T-helper 17 cell (primary cell): ENCODE measurements at places on chromosomes 11 and 22. TPM values are rescaled to one million over a fixed set of nuclear protein-coding genes. Genes with fewer than 3 reads are reported as not detected.

Gene RAB36
- total RNA-seq: 1.1 TPM

GRCh38 chr22:49882519-49883293, 29.1 kb downstream of the ZBED4 start:
- DNase-seq: no peak

Gene OR51B2
- total RNA-seq: not detected

Gene HTR3B
- not detected for total RNA-seq

DNA sequence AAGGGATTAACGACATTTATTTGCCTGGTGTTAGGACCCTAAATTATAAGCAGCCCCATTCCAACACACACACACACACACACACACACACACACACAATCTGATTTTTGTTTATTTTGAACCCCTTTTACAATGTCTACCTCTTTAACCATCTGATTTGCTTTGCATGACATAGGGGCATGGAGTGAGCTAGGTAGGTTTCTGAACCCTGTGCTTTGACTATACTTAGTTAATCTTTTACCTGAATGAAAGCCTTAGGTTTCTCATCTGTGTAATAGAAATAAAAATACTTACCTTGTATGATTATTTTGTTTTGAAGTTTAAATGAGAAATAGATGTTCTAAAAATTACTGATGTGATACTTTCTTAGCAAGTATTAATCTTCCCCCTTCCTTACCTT, 94.7 kb upstream of the FOLH1 start:
- DNase-seq: no peak

DNA sequence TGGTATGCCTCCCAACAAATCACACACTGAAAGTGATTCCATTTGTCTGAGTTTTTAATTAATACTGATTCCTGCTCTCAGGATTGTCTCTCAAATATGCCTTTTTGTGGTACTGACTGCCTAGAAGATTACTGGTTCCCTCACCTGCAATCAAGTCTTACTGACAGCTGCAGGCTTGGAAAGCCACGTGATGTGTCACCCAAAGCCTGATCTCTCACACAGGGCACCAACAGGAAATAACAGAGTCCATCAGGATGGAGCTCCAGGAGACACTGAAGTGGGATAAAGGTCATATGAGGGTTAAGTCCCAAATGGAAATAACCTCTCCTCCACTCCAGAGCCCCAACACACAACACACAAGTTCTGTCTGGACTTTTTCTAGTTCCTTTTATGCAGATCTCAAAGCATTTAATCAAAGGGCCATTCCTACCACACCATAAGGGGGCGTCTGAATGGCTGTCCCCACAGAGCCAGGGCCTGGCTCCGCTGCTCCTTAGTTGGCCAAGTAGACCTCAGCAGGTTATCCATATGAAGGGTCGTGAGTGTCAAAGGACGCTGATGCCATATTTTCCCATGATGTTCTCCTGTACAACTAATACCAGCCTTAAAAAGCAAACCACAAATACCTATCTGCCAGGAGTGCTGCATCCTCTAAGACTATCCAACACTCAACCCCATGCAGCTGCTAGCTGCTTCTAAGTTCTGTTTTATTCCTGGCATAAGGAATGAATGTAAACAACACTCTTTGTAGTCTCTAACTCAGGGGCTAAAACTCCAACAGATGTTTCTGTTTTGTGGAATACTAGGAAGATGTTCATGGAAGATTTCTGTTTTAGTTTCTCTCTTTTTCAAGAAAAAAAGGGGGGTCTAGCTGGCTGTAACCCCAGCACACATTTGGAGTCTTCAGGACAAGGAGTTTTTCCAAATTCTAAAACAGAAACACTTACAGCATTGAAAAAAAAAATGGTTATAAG, 13.0 kb downstream of the SCUBE2 start:
- no peak for DNase-seq

GRCh38 chr11:2302896-2303626, 1.2 kb downstream of the TSPAN32 start:
- peak; percentile 4 for DNase-seq

GRCh38 chr11:59188954-59189353, 17.0 kb downstream of the DTX4 start:
- DNase-seq: no peak

DNA sequence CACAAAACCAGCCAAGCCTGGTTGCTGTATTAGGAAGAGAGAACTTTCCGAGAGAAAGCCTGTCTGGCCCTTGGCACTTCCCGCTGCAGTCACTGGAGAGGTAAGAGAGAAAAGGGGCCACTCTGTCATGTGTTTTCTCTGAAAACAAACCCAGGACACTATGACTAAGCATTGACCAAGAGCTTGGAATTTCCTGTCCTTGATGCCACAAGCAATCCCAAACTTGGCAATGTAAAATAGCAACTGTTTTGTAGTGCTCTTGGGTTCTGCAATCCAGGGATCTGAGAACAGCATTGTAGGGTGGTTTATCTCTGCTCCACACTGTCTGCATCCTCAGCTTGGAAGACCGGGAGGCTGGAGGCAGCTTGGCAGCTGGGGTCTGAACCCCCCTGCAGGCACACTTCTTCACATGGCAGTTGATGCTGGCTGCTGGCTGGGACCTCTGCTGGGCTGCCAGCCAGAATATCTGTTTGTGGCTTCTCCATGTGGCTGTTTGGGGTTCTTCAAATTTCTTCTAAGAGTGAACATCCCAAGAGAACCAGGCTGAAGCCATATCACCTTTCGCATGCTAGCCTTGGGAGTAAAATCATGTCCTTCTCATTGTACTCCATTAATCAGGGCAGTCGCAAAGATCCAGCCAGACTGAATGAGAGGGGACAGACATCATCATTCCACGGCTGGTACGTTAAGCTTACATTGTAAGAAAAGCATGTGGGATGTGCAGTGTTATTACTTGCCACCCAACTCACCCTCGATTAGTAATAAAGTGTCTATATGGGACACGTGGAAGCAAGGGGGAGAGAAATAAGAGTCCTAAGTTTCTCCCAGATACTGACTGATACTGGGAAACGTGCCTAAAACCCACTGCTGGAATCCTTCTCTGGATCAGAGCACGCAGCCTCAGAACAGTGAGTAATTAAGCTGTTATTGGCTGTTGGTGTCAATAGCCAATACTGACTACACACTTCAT, 537.4 kb upstream of the B3GAT1 start:
- no peak for DNase-seq

Gene GNAZ
- 44.1 TPM for total RNA-seq

- no peak for DNase-seq
Observed at GRCh38 chr11:16846305-16846704, 107.9 kb downstream of the C11orf58 start.
